ENCODE measurements at places on chromosomes 6 and 20.

DNA sequence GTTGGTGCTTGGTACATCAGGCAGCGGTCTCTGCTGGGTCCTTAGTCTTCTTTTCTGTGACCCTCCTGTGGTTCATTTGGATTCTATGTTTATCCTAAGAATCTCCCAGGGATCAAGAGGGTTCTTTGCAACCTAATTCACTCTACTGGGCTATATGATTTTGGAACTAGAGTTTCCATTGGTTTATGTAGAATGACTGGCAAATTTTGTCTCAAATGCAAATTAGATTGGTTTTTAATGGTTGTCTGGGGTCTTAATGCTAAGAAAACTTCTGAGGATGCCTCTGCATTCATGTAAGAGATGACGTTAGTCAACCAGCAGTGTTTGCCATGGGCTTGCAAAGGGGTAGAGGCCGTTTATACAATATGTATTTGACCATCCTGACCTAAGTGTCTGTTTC is 129.8 kb upstream of the ZFP64 start:
- DNase-seq, result no peak

DNA sequence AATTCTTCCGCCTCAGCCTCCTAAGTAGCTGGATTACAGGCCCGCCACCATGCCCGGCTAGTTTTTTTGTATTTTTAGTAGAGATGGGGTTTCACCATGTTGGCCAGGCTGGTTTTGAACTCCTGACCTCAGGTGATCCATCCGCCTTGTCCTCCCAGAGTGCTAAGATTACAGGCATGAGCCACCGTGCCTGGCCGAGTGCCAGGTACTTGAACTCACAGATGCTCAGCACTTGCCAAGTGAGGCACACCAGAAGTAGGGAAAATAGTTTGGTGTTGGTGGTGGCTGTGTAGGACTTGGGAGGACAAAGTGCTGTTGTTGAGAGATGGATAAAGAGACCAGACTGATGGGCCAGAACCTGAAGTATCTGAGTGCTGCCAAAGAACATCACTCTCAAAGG is 40.0 kb upstream of the MBOAT1 start:
- no peak for DNase-seq

GRCh38 chr6:87754828-87755227 is 52.8 kb upstream of the AKIRIN2 start:
- no peak for DNase-seq

DNA sequence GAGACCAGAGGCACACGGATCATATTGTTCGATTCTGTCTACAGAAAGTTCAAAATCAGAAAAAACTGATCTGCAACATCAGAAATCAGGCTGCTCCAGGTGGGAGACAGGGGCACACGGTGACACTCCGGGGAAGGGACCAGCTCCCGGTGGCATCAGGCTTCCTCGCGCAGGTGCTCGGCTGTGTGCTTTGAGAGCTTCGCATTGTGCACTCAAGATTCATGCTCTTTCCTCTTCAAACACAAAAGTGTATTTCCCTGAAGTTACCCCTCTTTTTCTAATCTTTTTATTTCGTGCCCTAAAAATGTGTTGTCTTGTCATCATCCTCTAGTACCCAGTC is 108.1 kb downstream of the DLL1 start:
- DNase-seq, result no peak

DNA sequence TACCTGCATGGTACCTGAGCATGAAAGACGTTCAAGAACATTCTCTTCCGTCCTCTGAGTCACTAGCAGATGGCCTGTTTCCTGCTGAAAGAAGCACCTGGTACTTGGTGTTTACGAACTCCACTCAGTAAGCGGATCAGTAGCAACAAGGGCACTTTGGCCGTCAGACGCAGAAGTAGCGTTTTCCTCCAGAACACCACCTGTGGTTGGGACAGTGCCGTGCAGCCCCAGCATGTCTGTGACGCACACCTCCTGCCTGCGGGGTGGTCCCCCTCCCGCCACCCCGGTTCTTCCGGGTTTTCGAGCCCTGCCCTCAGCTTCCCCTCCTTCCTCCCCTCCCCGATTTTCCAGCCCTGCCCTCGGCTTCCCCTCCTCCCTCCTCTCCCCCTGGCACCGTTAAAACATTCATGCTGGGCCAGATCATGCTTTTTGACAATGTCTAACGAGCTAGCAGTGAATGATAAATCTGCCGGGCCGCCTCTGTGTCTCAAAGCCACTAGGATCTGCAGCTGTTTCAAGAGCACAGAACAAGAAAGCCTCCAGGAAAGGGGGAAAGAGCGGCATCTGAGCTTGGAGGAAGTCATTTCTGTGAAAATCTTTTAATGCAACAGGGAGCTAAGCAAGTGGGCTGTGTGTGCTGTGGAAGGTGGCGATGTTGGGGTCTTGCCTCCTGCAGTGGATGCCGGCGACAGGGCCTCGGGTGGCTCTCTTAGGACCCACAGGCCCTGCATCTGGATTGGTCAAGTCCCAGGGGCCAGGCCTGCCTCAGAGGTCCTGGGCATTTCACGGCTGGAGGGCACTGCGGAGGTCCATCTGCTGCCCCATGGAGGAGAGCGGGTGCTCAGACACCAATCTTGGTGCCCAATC is 207.9 kb downstream of the ERMARD start:
- DNase-seq, result no peak

- no peak for DNase-seq
These were observed 21.1 kb downstream of the BCL2L1 start for GRCh38 chr20:31701591-31701990.

DNA sequence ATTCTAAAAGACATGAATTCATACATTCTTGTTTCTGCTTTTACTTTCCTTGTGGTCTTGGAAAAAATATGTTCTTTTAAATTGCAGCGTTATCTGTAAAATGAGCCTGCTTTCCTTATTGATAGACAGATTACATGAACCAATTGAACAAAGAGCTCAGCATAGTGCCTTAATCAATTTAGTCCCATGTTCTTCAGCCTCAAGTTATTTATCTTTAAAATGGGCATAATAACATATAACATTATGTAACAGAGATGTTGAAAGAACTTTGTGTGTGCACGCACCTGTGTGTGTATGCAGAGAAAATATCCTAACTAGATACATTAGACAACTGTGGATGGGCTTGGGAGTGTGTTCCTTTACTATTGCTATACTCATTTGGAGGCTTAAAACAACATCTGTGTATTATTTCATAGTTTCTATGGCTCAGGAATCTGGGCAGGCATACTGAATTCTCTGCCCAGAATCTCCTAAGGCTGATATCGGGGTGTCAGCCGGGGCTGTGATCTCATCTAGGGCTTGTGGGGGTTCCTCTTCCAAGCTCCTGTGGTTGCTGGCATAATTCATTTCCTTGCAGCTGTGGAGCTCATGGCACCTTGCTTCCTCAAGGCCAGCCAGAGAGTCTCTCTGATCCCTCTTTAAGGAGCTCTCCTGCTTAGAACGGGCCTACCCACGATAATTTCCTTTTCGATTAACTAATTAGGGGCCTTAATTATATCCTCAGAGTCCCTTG is 194.1 kb downstream of the ARID1B start:
- DNase-seq, result no peak

All from HuH-7.5 (cell line).